ENCODE measurements at places on chromosomes 6 and 20.

DNA sequence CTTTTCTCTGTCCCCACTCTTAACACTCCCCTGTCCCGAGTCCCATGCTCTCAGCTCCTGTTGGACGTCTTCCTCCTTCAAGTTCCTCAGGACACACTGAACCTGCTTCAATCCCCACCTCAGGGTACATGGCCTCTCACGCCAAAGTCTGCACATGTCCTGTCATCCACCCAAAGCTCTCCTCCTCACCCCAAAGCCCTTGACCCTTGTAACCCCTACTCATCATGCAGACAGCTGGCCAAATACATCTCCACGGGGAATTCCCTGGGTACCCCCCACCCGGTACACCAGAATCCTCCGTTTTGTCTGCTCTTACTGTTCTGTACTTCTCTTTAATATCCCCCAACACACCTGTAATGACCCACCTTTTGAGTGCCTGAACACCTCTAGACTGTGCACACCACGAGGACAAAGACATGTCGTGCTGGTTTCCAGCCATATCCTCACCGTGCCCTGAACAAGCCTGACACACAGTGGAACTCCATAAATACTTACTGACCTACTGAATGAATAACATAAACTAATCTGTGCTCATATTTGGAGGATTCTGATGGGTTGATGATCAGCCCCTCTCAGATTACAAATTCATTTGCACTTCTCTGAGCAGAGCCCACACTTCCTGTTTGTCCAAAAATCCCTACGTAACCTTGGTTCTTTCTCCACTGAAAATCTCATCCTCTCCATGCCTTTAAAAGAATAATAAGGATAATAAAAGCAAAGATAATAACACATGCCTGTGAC lies 66.8 kb upstream of the EYA2 start:
- no peak for DNase-seq

DNA sequence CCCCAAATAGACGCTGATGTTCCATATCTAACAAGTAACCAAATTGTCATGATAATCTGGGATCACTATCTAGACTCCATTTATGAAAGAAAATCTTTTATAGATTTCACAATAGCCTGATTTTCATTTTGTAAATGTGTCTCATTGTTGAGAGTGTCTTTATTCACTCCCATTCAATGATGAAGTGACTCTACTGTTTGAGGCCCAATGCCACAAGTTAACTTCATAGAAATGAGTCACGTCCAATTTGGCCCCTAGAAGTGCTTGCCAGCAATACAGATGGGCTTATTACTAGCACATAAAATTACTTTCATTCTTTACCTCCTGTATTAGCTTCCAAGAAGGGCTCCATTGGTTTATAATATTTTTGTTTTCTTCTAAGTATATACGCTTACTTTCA lies 6.3 kb downstream of the IPCEF1 start:
- no peak for DNase-seq

- DNase-seq, result no peak
These were observed 76.7 kb upstream of the FABP7 start for GRCh38 chr6:122702841-122703240.

DNA sequence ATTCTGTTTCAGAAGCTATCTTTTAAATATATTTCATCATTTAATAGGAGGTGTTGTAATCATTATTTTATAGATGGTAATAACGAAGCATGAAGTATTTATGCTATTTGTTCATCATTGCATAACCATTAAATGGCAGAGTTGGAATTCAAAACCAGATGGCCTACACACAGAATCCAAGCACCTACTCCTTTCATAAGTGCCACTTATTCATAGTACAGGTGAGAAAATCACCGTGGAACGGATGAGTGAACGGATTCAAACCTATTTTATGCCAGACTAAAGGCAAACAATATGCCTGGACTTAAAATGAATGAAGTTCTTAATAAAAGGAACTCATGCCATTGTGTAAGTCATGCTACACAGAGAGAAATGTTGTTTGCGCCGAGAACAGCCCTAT lies 397.9 kb upstream of the ADGRB3 start:
- DNase-seq, result no peak

Data from GM12891 (cell line).